Melanocyte of skin (primary cell): ENCODE measurements at places on chromosomes 1 and 21. TPM values are rescaled to one million over a fixed set of nuclear protein-coding genes. Genes with fewer than 3 reads are reported as not detected.

The CFHR4 gene
- total RNA-seq, result not detected in 2 replicates

The TRIM17 gene
- total RNA-seq, result 0.62 and 0.67 TPM in 2 replicates

The TRIM45 gene
- total RNA-seq, result 1.3 and 2.3 TPM in 2 replicates

The LCE2D gene
- not detected in 2 replicates for total RNA-seq

The BCAN gene
- total RNA-seq, result 25.0 and 63.7 TPM in 2 replicates

The CCDC181 gene
- total RNA-seq, result 0.33 and 0.62 TPM in 2 replicates

The THEMIS2 gene
- 129 and 184 TPM in 2 replicates for total RNA-seq

The CCDC30 gene
- total RNA-seq, result 0.69 and 2.2 TPM in 2 replicates

The ZNF697 gene
- total RNA-seq, result 31.3 and 35.3 TPM in 2 replicates

The HSPB7 gene
- 0.33 TPM in 1 of 2 replicates, not detected in the other for total RNA-seq
